ENCODE measurements at places on chromosomes 11 and 22.
A peak's percentile ranks its signal among the peaks of the same experiment; 100 is the strongest.

GRCh38 chr11:70498171-70498571 is 99.8 kb downstream of the CTTN start:
- DNase-seq, result no peak

DNA sequence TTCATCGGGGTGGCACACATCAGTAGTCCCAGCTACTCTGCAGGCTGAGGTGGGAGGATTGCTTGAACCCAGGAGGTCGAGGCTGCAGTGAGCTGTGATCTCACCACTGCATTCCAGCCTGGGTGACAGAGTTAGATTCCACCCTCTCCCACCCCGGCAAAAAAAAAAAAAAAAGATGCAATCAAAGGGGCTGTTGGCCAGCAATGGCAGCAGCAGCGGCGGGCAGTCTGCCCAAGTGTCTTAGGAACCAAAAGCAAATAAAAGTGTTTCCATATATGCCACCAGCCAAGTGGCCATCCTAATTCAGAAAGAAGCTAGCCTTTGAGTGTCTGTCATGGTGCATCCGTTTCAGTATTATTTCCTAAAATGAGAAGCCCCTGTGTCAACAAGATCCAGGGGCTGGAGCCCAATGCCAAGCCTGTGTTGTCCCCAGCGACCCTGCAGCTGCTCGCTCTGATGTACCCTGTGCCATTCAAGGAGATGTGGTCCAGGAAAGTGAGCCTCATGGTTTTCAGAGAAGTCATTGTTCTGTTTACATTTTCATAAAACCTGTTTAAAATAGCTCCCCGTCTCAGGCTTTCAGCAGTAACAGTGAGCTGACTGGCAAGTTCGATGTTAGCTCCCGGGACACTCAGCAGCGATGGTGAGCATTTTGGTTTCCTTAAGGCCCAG is 12.5 kb downstream of the CDPF1 start:
- DNase-seq, result no peak

- DNase-seq, result peak; percentile 69
Measured at GRCh38 chr11:44066732-44067141, 667 bp downstream of the ACCS start.

DNA sequence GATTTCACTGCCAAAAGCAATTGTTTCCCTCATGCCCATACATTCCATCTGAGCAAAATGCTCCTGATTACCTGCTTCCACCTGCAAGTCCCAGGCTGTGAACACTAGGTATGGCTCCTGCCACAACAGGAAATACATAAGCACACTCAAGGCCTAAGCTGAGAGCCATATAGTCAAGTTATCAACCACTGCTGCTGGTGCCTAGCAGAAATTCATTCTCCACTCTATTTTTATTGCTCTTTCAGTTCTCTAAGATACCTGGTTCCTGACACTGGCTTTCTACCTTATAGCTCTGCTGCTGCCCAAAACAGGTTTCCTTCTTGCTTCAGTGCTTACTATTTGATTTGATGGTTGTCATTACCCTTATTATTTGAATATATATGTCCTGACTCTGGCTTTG is 31.6 kb downstream of the SLC36A4 start:
- DNase-seq, result no peak

- no peak for DNase-seq
Measured at GRCh38 chr11:11948242-11948947, 60.0 kb downstream of the DKK3 start.

GRCh38 chr11:115906171-115906570 is 402.0 kb upstream of the CADM1 start:
- no peak for DNase-seq

DNA sequence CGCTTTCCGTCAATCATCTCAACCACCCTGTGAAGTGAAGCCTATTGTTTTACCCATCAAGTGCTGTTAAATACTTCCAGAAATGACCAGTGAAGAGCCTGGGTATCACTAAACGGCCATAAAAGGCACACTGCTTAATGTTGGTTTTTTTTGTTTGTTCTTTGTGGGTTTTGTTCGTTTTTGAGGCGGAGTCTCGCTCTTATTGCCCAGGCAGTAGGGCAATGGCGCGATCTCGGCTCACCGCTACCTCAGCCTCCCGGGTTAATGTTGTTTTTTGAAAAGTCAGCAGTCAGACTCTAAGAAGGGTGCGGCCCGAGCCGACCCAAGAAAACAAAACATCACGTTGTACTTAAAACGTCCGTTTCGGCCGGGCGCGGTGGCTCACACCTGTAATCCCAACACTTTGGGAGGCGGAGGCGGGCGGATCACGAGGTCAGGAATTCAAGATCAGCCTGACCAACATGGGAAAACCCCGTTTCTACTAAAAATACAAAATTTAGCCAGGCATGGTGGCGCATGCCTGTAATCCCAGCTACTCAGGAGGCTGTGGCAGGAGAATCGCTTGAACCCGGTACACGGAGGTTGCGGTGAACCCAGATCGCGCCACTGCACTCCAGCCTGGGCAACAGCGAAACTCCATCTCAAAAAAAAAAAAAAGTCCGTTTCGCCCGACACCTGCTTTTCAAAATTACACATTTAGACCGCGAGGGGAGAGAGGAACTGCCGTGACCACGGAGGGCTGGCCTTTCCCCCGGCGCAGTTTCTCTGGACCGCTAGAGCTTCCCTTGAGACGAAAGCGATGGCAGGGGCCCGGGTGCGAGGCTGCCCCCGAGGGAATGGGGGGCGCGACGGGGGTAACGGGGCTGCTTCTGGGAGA is 714 bp downstream of the CD59 start:
- DNase-seq, result peak; percentile 37

Data from RPMI7951 (cell line).